ENCODE measurements at places on chromosomes 7 and 10. TPM values are rescaled to one million over a fixed set of nuclear protein-coding genes. Genes with fewer than 3 reads are reported as not detected.

- no peak for DNase-seq
Measured at GRCh38 chr10:21161090-21161625, 264.0 kb upstream of the NEBL start.

The PAX2 gene
- 20.2 TPM for polyA plus RNA-seq

DNA sequence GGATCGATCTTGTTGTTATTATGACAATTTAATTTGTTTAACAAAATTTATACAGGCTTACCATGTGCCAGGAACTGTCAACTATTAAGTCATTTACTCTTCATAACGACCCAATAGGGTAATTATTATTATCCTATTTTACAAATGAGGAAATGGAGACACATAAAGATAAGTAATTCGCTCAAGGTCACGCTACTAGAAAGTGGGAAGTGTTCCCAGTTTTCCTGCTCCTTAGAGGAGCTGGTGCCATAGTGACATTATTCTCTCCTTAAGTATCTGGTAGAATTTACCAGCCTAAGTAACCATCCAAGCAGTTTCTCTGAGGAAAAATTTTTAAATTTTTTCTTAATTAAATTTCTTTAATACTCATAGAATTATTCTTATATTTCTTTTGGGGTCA lies 360.9 kb upstream of the RNF32 start:
- DNase-seq, result no peak

DNA sequence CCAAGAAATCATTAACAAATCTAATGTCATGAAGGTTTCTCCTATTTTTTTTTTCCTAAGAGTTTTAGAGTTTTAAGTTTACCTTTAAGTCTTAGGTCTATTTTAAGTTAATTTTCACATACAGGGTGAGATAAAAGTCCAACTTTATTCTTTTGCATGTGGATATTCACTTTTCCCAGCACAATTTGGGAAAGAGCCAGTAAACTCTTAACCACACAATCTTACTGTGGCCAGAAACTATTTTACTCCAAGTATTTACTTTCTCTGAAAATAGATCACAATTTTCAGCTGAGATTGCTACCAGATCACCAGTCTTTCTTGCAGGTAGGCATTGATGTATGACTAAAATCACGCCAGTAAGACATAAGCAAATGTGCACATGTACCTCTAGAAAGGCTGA lies 728.5 kb downstream of the TNS3 start:
- DNase-seq, result no peak

DNA sequence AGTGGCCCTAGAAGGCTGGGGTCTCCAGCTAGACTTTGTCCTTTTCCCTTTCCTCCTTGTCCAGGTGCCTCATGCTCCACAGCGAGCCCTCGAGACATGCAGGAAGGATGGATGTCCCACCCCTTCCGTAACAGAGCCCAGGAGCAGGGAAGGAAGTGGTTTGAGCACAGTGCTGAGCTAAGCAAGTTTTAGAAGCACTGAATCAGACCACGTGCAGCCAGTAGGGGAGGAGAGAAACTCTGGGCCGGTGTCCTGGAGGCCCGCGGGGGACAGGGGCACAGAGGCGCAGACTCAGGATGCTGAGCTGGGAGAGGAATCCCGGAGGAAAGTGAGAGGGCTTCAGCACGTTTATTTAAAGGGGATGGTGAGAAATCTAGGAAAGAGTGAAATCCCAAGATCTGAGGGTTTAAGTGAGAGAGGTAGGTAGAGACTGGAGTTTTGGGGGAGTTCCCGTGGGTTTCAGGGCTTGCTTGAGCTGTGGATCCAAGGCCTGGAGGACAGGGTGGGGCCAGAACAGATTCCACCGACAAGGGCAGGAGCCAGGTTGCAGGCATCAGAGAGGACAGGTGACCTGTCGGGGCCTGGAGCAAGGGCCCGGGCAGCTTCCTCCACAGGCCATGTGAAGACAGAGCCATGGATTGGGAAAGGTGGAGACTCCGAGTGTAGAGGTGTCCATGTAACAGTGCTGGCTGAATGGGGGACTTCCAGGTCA lies 4.4 kb upstream of the IRF5 start:
- no peak for DNase-seq

The CTAGE4 gene
- 19.3 TPM for polyA plus RNA-seq

GRCh38 chr7:24980534-24981170 lies 674 bp upstream of the OSBPL3 start:
- DNase-seq, result no peak

The MAGI2 gene
- 8.3 TPM for polyA plus RNA-seq

- no peak for DNase-seq
Measured at GRCh38 chr10:122863216-122864193, 15.9 kb downstream of the FAM24B start.

- DNase-seq, result no peak
Measured at GRCh38 chr7:150404172-150404804, 25.2 kb downstream of the ZNF775 start.

DNA sequence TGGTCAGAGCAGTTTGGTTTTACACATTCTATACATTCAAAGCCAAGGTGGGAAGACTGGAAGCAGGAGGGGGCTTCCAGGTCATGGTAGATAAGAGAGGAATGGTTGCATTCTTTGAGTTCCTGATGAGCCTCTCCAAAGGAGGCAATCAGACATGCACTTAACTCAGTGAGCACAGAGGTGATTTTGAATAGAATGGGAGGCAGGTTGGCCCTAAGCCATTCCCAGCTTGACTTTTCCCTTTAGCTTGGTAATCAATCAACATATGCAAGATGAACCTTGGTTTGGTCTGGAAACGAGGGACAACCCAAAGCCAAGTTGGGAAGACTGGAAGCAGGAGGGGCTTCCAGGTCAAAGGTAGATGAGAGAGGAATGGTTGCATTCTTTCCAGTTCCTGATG lies 31.4 kb downstream of the TCERG1L start:
- DNase-seq, result no peak

The ARHGEF35 gene
- 5.5 TPM for polyA plus RNA-seq

The ANTXRL gene
- polyA plus RNA-seq, result not detected

DNA sequence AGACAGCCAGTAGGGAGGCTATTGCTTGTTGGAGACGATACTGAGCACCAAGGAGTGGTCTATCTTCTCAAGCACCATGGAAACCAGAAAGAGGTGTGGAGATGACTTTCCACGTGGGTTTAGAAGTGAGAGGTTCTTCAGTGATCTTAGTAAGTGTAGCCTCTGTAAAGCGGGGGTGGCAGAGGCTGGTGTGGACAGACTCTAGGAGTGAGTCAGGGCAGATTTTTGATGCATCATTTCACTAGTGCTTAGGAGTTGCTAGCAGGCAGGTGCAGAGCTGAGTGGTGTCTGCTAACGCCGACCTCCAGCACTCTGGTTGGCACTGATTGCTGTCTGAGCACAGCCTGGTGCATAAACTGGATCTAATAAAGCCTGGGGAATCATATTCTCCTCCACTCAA lies 78.4 kb upstream of the ADO start:
- no peak for DNase-seq

DNA sequence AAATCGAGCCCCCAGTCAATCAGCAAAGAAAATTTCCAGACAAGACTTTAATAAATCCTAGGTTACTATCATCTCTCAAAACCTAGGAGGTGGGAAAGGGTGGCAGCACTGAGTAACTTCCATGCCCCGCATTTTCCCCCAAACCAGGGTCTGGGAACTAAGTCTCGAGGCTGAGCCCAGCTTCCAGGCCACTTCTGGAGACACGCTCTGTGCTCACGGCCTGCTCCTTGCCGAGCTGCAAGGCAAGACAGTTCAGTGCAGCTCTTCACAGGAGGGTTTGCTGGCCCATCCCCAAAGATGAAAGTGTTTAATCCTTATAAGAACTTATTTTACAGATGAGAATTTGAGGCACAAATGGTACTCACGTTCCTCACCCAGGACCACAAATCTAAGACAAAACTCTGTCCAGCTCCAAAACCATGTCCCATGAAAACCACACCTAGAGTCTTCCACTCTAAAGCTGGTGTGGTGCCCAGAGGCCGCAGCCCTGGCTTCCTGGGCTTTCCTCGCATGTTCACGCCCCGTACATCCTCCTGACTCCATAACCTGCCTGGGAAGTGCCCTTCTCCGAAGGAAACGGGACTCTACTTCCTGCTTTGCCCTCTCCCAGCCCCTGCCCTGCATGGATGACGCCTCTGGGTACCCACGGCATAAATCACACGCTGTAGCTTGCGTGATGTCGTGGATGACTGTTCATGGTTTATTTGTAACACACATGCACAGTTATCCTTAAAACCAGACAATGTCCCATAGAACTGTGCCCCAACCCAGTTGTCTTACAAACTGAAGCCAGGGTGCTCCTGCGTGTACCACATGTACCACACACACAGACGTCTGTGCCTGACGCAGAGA lies 201.2 kb downstream of the DIP2C start:
- DNase-seq, result no peak

- DNase-seq, result no peak
Measured at GRCh38 chr10:26840938-26841732, 19.6 kb downstream of the ABI1 start.

GRCh38 chr10:54710918-54711317 lies 90.1 kb downstream of the PCDH15 start:
- DNase-seq, result no peak

GRCh38 chr10:113178771-113179170 lies 228.7 kb downstream of the TCF7L2 start:
- DNase-seq, result no peak

The CTTNBP2 gene
- 5.0 TPM for polyA plus RNA-seq

DNA sequence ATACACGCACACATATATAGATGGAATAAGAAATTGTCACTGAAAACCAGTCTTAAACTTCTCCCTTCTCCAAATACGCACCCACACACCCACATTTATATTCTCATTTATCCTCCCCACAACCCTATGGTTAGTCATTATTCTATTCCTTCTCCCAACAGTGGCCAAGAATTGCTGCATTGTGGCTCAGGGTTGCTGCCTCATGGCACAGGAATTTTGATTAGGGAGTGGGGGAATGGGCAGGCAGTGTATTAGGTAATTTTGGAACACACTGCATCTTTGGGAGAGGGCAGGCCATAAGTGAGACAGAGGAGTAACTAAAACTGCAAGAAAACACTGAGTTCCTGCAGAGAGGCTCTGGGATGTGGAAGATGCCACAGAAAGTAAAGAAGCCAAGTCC lies 35.7 kb downstream of the NAPEPLD start:
- no peak for DNase-seq

DNA sequence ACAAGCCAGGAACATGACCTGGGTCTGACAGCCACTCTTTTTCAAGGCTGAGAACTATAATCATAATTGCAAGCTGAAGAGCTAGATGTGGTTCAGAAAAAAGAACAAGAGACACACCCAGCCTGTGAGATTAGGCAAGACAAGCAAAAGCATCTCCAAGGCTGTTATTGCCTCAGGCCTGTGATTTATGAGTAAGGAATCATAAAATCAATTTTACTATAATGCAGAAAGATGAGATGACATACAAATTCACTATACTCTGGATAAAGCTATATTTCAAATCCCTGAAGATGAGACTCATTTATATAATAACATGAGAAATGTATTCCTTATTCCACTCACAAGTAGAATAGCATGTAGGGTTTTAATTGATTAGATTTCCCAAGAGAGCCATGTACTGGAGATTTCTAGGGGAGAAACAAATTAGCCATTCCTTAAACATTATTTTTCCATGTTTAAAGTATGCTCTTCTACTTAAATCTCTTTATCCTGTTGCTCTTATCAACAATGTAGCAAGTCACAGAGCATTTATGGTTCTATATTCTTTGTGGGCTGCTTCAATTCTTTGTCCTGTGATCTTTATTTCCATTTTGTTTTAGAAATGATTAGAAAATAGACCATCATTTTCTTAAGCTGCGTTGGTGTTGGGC lies 47.4 kb downstream of the FHIP2A start:
- no peak for DNase-seq

GRCh38 chr10:60893231-60893630 lies 50.8 kb downstream of the RHOBTB1 start:
- DNase-seq, result no peak

- no peak for DNase-seq
Measured at GRCh38 chr10:127402596-127403409, 146.3 kb upstream of the NPS start.

DNA sequence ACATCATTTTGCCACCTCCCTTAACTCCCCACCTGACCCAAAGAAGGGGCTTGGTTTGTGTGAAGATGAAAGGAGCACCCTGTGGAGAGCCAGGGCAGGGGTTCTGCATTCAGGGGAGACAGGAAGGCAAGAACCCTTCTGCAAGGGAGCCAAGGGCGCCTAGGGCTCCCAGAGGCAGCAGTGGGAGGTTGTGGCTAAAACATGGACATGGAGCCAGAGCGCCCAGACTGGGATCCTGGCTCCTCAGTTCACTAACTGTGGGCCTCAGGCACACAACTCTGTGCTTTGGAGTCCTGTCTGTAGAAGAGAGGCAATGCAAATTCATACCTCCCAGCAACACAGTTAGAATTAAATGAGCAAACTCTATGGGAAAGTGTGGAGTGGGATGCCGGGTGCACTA lies 123.1 kb upstream of the MACROH2A2 start:
- no peak for DNase-seq

All from left renal pelvis (tissue), 4 donors.